ENCODE measurements at places on chromosomes 1 and 21.
A peak's percentile ranks its signal among the peaks of the same experiment; 100 is the strongest.

- H3K27ac ChIP-seq, result no peak overlapping the region
- DNase-seq, result no peak
- H3K36me3 ChIP-seq, result no peaks in the 10 kb centered on the region
- no peak overlapping the region for H3K4me3 ChIP-seq
- no peaks in the 10 kb centered on the region for H3K4me1 ChIP-seq
Observed at GRCh38 chr1:54685335-54685905, 30.2 kb upstream of the TTC4 start.

GRCh38 chr1:93662481-93663207 is 19.0 kb downstream of the BCAR3 start:
- H3K4me1 ChIP-seq, result peaks cover 2% of the 10 kb centered on the region
- H3K4me3 ChIP-seq, result no peak overlapping the region
- no peak overlapping the region for H3K27ac ChIP-seq
- no peak for DNase-seq

- DNase-seq, result no peak
- no peaks in the 10 kb centered on the region for H3K27me3 ChIP-seq
- no peaks in the 10 kb centered on the region for H3K4me1 ChIP-seq
- H3K4me3 ChIP-seq, result no peak overlapping the region
Observed at GRCh38 chr1:243550276-243550675, 294.4 kb downstream of the SDCCAG8 start.

GRCh38 chr1:6010554-6010953 is 18.3 kb upstream of the NPHP4 start:
- H3K4me1 ChIP-seq, result peaks cover 25% of the 10 kb centered on the region
- no peak overlapping the region for H3K4me3 ChIP-seq
- no peak overlapping the region for H3K27ac ChIP-seq
- H3K36me3 ChIP-seq, result peaks cover 15% of the 10 kb centered on the region
- no peak for DNase-seq

- H3K27ac ChIP-seq, result no peak overlapping the region
- H3K4me1 ChIP-seq, result no peaks in the 10 kb centered on the region
- no peak for DNase-seq
- no peaks in the 10 kb centered on the region for H3K27me3 ChIP-seq
- H3K4me3 ChIP-seq, result no peak overlapping the region
Observed at GRCh38 chr1:47681735-47682134, 243.9 kb downstream of the FOXD2 start.

- H3K4me1 ChIP-seq, result no peaks in the 10 kb centered on the region
- H3K27ac ChIP-seq, result no peak overlapping the region
- DNase-seq, result no peak
- no peaks in the 10 kb centered on the region for H3K27me3 ChIP-seq
- no peak overlapping the region for H3K4me3 ChIP-seq
Observed at GRCh38 chr1:200970771-200971427, 52.6 kb downstream of the KIF21B start.

DNA sequence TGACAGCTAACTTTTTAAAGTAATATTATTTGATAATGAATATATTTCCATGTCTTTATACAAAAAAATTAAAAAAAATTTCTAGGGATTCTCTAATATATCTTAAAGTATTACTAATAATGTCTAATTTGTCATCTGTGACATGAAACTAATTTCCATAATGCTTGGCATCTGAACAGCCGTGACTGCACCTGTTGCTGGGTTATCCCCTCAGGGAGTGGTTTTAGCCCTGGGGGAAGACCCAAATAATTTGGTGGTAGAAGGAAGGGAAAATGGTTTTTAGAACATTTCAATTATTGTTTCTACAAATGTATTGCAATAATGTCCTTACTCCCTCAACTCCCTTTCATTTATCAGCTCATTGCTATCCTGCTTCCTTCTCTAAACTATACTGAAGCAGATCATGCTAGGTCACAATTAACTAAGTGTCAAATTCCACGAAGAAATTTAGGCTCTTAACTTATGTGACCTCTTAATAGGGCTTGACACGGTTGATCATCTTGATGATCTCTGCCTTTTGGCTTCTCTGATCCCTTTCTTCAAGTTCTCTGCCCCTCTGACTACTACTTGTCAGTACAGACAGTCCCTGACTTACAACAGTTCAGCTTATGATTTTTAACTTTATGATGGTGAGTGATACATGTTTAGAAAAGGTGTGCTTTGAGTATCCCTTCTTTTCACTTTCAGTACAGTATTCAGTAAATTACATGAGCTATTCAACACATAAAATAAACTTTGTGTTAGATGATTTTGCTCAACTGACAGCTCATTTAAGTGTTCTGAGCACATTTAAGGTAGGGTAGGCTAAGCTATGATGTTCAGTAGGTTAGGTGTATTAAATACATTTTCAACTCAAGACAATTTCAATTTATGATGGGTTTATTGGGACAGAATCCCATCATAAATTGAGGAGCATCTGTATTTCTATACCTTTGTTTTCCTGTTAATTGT is 26.4 kb upstream of the DPH5 start:
- no peak for DNase-seq
- H3K27ac ChIP-seq, result no peak overlapping the region
- no peaks in the 10 kb centered on the region for H3K27me3 ChIP-seq
- no peaks in the 10 kb centered on the region for H3K4me1 ChIP-seq

- H3K36me3 ChIP-seq, result peaks cover 15% of the 10 kb centered on the region
- H3K4me3 ChIP-seq, result no peak overlapping the region
- no peaks in the 10 kb centered on the region for H3K27me3 ChIP-seq
Observed at GRCh38 chr1:20992322-20993056, 184.2 kb downstream of the EIF4G3 start.

GRCh38 chr1:938711-939489 is 15.2 kb downstream of the SAMD11 start:
- H3K4me1 ChIP-seq, result peaks cover 30% of the 10 kb centered on the region
- no peak overlapping the region for H3K27ac ChIP-seq
- H3K36me3 ChIP-seq, result no peaks in the 10 kb centered on the region
- peaks cover 72% of the 10 kb centered on the region for H3K27me3 ChIP-seq

- H3K27ac ChIP-seq, result no peak overlapping the region
- no peaks in the 10 kb centered on the region for H3K4me1 ChIP-seq
- DNase-seq, result peak; percentile 17
- H3K4me3 ChIP-seq, result no peak overlapping the region
Observed at GRCh38 chr1:192445839-192446489, 129.2 kb downstream of the RGS21 start.

DNA sequence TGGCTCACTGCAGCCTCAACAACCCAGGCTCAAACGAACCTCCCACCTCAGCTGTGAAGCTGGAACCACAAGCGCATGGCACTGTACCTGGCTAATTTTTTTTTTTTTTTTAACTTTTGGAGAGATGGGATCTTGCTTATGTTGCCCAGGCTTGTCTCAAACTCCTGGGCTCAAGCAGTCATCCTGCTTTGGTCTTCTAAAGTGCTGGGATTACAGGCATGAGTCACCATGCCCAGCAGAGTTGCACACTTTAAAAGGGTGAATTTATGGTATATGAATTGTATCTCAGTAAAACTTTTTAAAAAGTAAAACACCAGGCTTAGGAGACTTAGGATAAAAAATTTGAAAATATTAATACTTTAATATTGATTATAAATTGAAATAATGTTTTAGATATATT is 99.1 kb downstream of the CLEC20A start:
- H3K36me3 ChIP-seq, result no peaks in the 10 kb centered on the region
- DNase-seq, result no peak
- no peaks in the 10 kb centered on the region for H3K4me1 ChIP-seq
- no peak overlapping the region for H3K4me3 ChIP-seq
- H3K27ac ChIP-seq, result no peak overlapping the region

- no peak overlapping the region for H3K4me3 ChIP-seq
- no peak overlapping the region for H3K27ac ChIP-seq
- DNase-seq, result no peak
- H3K36me3 ChIP-seq, result no peaks in the 10 kb centered on the region
- H3K27me3 ChIP-seq, result peaks cover 6% of the 10 kb centered on the region
Observed at GRCh38 chr21:39664586-39664985, 51.8 kb downstream of the B3GALT5 start.

DNA sequence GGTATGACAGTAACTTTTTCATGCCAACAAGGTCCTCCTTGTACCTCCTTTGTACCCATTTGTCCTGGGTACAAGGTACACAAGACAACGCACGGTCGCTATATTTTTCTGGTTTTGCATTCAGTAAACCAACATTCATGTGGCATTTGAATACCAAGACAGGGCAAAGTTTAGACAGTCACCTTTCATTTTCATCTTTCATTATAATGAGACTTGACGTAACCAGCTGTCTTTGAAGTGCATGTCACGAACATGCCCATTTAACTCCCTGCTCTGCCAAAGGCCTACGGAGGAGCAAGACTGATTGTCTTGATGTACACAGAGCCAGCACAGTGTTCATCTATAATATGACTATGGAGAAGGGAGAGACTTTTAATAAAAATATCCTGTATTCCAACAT is 91.0 kb downstream of the SETD4 start:
- DNase-seq, result no peak
- H3K27ac ChIP-seq, result no peak overlapping the region
- no peaks in the 10 kb centered on the region for H3K36me3 ChIP-seq

- peak overlapping the region; percentile 86 for H3K27ac ChIP-seq
- H3K4me1 ChIP-seq, result peaks cover 63% of the 10 kb centered on the region
- H3K27me3 ChIP-seq, result no peaks in the 10 kb centered on the region
- no peak overlapping the region for H3K4me3 ChIP-seq
- H3K36me3 ChIP-seq, result peaks cover 82% of the 10 kb centered on the region
- DNase-seq, result peak; percentile 87
Observed at GRCh38 chr1:111190931-111191451, 9.5 kb downstream of the DENND2D start.

- peak; percentile 45 for DNase-seq
- H3K4me1 ChIP-seq, result peaks cover 6% of the 10 kb centered on the region
Observed at GRCh38 chr1:41872074-41872473, 46.6 kb downstream of the HIVEP3 start.

GRCh38 chr1:101239095-101240040 is 2.5 kb downstream of the S1PR1 start:
- no peak overlapping the region for H3K4me3 ChIP-seq
- no peak for DNase-seq
- H3K36me3 ChIP-seq, result no peaks in the 10 kb centered on the region
- H3K27me3 ChIP-seq, result peaks cover 16% of the 10 kb centered on the region
- H3K4me1 ChIP-seq, result peaks cover 27% of the 10 kb centered on the region

GRCh38 chr1:227891955-227892488 is 55.7 kb downstream of the WNT9A start:
- peaks cover 2% of the 10 kb centered on the region for H3K27me3 ChIP-seq
- no peak overlapping the region for H3K4me3 ChIP-seq
- H3K4me1 ChIP-seq, result peaks cover 4% of the 10 kb centered on the region
- no peak overlapping the region for H3K27ac ChIP-seq
- no peak for DNase-seq
- no peaks in the 10 kb centered on the region for H3K36me3 ChIP-seq

GRCh38 chr1:18256282-18257235 is 149.0 kb downstream of the IGSF21 start:
- no peak overlapping the region for H3K27ac ChIP-seq
- H3K36me3 ChIP-seq, result no peaks in the 10 kb centered on the region
- no peak for DNase-seq

DNA sequence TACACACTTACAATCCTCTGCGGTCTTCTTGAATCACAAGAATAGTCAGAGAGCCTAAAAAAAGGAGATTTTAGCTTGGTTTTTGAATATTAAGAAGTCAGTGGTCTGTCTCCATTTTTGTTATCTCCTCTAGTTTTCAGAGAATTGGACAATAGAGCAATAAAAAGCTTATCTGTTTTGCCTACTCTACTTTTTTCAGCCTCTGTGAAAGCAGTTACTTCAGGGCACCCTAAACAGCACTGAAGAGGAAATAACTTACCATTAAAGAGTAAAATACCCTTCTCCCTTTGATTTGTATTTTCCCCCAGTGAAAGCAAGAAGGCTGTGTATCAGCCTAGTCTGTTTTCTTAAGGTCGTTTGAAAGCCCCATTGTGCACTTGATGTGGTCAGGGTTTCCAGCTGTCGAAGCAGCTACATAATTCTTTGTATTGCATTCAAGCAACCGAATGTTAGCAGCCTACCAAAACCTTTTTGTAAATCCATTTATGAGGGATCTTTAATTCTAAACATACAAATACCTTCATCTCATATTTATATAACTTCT is 1.0 kb downstream of the NTMT2 start:
- no peaks in the 10 kb centered on the region for H3K4me1 ChIP-seq
- no peak for DNase-seq
- no peak overlapping the region for H3K4me3 ChIP-seq
- H3K36me3 ChIP-seq, result no peaks in the 10 kb centered on the region
- H3K27me3 ChIP-seq, result no peaks in the 10 kb centered on the region

GRCh38 chr1:167517535-167518330 is 596 bp downstream of the CD247 start:
- H3K4me3 ChIP-seq, result no peak overlapping the region
- H3K4me1 ChIP-seq, result no peaks in the 10 kb centered on the region
- H3K27me3 ChIP-seq, result no peaks in the 10 kb centered on the region
- DNase-seq, result no peak

GRCh38 chr21:14886001-14886400 is 178.8 kb downstream of the NRIP1 start:
- no peak for DNase-seq
- no peaks in the 10 kb centered on the region for H3K36me3 ChIP-seq
- H3K27ac ChIP-seq, result no peak overlapping the region
- H3K4me1 ChIP-seq, result peaks cover 4% of the 10 kb centered on the region

DNA sequence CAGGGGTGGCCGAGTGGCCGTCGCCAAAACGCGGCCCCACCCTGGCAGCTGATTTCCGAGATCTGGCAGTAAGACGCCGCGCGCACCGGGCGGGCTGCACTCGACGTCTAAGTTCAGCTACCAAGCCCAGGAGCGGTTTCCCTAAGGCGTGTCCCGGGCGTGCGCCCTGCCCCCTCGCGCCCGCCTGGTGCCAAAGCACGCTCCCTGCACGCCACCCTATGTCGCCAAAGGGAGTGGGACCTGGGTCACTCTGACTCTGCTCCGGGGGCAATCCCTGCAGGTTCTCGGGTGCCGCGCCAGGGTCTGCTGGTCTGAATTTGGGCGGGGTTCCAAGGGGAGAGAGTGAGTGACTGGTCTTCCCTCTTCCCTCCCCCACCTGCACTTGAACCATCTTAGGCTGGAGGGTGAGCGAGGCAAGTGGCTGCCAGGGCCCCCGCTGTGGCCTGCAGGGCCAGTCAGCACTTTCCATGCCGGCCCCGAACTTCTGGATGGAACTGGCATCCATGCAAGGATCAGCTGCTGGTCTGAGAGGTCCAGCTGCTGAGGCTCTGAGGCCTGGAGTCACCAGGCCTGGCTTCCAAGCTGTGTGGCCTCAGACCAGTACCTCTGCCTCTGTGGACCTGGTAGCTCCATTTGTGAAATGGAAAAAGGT is at the start of gene LRRC38:
TSS of gene LRRC38 (minus strand) at position 109 of the 652 bp plus-strand sequence. CDS start 410 bp downstream, outside the sequence.
- no peak within 1 kb of the TSS for H3K27ac ChIP-seq
- no peak for DNase-seq
- no peaks in the 10 kb centered on the region for H3K4me1 ChIP-seq
- H3K36me3 ChIP-seq, result no peaks in the 10 kb centered on the region

Data from CD14-positive monocyte (primary cell).